ENCODE measurements at places on chromosomes 11 and 22.
A peak's percentile ranks its signal among the peaks of the same experiment; 100 is the strongest.

DNA sequence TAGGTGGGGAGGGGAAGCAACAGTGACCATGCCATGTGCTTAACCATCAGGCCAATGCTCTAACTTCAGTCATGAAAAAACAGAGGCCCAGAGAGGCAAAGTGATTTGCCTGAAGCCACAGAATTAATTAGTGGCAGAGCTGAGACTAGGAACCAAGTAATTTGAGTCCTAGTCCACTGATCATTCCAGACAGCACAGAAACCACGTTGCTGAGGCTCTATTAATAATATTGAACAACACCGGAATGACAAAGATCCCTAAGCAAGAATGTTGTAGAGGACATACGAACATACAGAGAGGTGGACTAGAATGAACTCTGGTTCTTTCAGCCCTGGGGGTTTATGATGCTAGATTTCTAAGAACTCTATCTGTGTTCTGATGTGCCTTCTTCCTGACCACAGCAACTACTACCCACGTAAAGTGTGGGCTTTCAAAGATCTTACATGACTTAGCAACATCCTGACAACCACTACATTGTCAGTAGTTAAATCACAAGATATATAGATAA, 92.3 kb downstream of the GAB2 start:
- DNase-seq, result peak; percentile 4

DNA sequence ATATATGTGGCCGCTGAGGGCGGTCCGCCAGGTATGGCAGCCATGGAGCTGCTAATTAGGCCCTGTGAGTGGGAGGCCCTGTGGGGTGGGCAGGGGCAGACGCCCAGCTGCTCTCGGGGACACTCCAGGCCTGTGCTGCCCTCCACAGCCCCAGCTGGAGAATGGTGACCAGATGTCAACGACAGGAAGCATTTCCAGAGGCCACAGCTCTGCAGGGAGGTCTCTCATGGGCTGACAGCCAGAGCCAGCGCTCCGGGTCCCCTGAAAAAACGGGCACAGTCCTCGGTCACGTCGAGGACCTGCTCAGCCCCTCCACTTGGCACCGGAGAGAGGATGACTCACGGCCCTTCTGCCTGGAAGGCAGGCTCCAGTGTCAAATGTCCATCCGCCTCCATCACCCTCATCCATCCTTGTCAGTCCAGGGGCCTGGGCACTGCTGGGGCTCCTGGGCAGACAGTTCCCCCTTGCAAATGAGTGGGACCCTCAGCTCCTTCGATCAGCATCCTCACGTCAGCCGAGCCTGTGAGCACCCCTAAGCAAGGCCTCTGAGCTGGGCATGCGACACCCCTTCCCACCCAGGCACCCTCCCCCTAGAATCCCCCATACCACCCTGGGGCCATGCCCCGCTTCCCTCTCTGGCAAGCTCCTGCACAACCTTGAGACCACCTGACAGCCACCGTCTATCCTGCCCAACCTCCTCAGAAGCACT, 1.9 kb downstream of the BID start:
- DNase-seq, result no peak

GRCh38 chr11:104772806-104773241, 125.4 kb downstream of the CASP12 start:
- no peak for DNase-seq

DNA sequence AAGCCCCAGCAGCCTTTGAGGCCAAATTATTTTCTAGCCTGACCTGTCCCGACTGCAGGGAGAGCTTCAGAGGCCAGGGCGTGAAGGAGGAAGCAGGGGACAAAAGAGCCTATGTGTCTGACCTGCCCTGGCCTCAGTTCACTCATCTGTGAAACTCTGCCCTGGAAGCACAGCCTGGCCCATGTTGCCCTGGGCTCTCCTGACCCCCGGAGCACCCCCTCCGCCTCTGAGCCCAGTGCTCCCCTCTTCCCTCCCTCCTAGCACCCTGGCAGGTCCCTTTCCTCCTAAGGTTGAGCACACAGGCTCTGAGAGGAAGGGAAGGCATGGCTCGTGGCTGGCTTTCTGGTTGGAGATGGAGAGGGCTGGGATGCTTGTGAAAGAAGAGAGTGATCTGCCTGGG, 3.4 kb upstream of the A4GALT start:
- no peak for DNase-seq

DNA sequence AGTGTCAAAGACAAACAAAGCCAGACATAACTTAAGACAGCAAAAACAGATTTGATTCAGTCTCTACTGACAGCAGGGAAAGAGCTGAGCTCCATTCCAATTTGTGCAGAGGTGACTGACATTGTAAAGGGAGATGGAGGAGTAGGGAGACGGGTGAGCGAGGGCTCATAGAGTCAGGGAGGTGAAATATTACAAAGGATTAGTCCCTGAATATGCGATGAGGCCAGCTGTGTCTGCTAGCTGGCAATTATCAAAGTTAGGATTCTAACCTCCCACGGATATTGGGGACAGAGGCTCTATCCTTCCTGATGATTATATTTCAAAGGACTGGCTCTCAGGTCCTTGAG, 8.3 kb downstream of the PLAAT2 start:
- no peak for DNase-seq

DNA sequence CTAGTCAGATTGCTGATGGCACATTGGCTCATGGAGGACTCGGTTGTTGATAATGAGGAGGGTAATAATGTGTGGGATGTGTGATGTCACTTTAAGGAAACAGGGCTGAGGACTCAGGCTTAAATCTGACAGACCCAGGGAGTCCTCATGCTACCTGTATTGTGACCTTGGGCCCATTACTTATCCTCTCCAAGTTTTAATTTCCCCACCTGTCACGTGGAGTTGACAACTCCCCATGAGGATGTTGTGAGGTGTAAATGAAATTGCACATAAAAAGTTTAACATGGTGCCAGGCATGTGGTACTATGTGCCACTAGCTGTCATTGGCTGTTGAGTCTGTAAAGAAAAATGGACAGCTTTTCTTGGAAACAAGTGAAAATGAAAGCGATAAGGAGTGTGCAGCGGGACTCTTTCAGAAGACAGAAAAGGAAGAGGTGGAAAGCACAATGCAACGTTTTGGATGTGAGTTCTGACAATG, 15.3 kb downstream of the IL10RA start:
- peak; percentile 38 for DNase-seq

DNA sequence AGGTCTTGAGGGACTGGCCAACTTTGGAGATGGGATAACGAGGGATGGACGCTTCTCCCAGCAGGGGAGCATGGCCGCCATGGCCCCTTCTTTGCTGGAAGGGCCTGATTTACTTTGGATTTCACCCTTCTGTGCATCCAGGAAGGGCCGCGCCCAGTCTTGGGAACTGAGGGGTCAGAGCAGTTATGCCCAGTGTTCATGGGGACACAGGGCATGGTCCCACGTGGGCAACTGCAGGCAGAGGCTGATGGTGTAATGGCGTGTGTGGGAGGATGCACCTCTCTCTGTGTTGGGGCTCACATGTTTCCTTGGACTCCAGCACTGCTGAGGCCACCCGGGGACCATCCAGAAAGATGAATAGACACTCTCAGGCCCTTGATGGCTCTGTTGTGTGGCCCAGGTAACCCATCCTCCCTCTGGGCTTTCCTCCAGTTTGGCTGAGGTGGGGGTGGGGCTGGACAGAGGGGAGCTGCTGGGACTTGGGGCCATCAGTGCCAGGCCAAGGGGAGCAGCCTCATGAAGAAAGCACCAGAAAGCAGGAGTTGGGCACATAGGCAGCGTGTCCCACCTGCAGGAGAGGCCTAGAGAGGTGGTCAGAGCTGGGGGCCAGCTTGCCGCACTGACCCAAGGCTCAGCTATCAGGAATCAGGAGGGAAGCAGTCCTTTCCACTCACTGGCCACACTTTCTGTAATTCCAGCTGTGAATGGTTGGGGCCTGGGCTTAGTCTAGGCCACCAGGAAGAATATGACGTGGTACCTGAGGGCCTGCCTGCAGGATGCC, 1033.9 kb downstream of the TBC1D22A start:
- no peak for DNase-seq

DNA sequence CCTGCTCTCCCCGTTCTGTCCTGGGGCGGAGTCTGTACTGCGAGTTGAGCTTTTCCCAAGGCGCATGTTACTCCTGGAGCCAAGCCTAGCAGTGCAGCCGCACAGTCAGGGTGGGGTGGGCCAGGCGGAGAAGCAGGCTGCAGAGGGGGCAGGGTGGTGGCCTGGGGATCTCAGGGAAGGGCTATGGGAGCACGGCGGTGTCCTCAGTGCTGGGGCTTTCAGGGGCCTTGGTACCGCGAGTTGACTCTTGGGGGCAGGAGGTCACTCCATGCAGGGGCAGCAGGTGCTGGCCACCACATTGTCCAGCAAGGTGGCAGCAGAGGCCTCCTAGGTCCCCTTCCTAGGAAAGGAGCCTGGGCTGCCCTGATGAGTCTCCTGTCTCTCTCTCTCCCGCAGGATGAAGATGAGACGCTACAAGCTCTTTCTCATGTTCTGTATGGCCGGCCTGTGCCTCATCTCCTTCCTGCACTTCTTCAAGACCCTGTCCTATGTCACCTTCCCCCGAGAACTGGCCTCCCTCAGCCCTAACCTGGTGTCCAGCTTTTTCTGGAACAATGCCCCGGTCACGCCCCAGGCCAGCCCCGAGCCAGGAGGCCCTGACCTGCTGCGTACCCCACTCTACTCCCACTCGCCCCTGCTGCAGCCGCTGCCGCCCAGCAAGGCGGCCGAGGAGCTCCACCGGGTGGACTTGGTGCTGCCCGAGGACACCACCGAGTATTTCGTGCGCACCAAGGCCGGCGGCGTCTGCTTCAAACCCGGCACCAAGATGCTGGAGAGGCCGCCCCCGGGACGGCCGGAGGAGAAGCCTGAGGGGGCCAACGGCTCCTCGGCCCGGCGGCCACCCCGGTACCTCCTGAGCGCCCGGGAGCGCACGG, 14.9 kb upstream of the MIEF1 start:
- no peak for DNase-seq

DNA sequence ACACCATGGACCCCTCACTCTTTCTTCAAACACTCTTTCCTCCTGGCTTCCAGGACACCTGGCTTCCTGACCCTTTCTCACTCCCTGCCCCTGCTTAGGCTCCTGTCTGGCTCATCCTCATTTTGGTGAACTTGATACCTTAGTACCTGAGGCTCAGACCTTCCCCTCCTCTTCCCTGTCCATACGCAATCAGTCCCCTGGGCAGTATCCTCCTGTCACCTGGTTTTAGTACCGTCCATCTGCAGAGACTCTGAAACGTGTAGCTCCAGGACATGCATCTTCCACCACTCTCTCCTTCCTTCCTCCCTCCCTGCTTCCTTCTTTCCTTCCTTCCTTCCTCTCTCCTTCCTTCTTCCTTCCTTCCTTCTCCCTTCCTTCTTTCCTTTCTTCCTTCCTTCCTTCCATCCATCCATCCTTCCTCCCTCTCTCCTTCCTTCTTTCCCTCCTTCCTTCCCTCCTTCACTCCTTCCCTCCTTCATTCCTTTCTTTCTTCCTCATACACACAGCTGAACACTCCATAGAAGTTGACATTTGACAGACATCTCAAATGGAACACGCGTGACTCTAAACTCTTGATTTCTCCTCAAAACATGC, 1488.6 kb downstream of the TBC1D22A start:
- no peak for DNase-seq

GRCh38 chr11:130766650-130767565, 149.4 kb downstream of the SNX19 start:
- DNase-seq, result no peak

- no peak for DNase-seq
These were observed 26.3 kb downstream of the APOL1 start for GRCh38 chr22:36279219-36279666.

DNA sequence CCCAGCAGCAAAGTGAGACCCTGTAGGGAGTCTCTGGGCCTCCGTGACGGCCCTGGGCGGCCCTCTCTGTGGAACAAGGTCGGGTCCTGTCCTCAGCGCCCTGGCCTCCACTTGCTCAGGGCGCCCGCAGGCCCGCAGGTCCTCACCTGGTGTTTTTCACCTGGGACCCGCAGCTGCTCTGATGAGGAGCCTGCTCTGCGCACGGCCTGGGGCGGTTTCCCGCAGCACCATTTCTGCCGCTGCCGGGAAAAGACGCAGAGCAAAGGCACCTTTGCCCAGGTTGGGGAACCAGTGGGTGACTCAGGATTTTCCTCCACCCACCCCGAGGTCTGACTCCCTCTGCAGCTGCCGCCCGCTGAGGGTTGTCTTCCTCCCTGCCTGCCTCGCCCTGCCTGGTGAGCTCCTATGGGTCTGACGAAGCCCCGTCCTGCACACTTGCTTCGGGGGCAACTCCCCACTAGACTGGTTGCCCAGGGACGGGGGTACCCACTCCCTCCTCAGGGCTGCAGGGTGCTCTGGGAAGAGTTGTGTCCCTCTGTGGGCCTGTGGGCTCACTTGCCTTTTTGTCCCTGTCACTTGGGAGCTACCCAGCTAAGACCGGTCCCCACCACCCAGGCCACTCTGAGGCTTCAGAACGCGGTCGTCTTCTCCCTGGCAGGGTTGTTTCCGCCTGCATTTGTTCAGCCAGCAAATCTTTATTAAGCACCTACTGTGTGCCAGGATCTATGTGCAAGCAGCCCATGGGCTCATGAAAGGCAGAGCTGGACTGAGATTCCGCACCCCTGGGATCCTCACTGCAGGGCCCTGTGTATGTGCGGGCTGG, 89.5 kb downstream of the KCNQ1 start:
- no peak for DNase-seq

- no peak for DNase-seq
These were observed 20.7 kb downstream of the TMEM41B start for GRCh38 chr11:9293646-9294045.

DNA sequence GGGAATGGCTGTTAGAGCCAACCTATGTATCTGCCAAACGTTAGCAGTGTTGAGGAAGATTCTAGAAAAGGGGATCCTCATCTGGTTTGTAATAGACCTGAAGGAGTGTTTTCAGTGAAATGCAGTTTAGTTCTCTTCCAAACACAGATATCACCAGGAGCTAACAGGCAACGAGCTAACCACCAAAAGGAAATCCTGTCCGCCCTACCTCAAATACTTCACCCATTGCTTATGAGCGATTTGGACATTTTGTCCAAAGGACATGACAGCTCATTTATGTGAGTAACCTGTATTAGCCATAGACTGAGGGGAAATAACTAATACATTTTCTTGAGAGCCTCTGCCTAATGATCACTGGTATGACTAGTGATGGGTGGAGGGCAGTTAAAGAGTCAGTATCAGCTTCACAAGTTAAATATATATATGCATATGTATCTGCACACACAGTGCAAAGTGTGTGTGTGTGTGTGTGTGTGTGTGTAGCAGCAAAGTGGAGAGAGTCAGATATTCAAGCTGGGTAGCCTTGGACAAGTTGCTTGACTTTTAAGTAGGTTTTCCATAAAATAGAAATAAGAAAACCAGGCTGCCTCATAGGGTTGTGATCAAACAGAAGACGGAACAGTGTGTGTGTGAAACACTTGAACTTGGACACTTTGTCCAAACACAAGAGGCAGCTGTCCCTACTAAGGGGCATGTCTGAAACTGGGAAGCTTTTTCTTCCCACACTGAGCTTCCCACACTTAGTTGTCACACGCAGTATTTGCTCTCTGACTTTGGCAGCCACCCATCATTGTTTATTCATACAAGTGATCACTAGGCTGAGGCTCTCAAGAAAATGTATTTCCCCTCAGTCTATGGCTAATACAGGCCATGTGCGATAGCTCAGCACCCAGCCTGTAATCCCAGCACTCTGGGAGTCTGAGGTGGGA, 940 bp upstream of the C11orf91 start:
- no peak for DNase-seq

- no peak for DNase-seq
These were observed 125.7 kb upstream of the DDI1 start for GRCh38 chr11:103910721-103911120.

GRCh38 chr11:77750394-77751156, 69.9 kb downstream of the RSF1 start:
- no peak for DNase-seq

- DNase-seq, result no peak
These were observed 12.9 kb downstream of the ARHGEF17 start for GRCh38 chr11:73320763-73321603.
